ENCODE measurements at places on chromosomes 5 and 9. TPM values are rescaled to one million over a fixed set of nuclear protein-coding genes. Genes with fewer than 3 reads are reported as not detected.

- H3K4me1 ChIP-seq: no peaks in the 10 kb centered on the region
- DNase-seq: peak; percentile 19
- no peak overlapping the region for H3K27ac ChIP-seq
- H3K27me3 ChIP-seq: no peaks in the 10 kb centered on the region
Measured at GRCh38 chr5:60494144-60494543, 205.8 kb downstream of the DEPDC1B start.

DNA sequence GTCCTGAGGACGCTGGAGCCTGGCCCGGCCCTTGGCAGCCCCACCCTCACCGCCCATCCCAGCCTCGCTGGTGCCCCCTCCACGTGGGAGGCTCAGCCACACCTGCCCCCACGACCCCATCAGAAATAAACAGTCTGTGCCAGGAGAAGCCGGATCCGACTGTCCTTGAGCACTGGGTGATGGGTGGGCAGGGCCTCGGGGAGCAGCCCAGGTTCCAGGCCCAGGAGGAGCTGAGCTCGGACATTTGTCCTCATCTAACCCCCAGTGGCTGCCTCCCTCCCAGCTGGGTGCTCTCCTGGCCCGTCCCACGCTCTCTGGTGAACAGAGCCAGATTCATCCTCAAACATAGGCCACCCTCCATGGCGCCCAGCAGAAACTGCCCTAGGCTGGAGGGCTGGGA lies 4.6 kb upstream of the PTGDS start:
- H3K4me1 ChIP-seq: no peaks in the 10 kb centered on the region
- H3K4me3 ChIP-seq: no peak overlapping the region
- no peaks in the 10 kb centered on the region for H3K36me3 ChIP-seq
- H3K27ac ChIP-seq: no peak overlapping the region
- no peak for DNase-seq

DNA sequence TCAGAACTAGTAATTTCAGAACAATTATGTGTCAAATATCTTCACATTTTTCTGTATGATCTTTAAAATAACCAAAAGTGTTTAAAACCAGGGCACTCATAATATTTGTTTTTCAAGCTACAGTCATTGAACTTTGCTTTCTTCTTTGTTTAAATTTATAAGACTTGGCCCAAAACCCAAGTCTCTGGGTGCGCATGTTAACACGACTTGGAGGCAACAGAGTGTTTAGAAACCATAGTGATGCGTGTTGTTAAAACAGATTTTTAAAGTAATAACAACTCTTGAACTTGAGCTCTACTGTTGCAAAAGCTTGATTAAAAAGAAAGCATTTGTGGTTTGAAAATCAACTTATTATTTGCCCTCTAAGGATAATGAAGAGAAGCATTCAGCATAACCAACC lies 26.0 kb upstream of the GRIN3A start:
- no peak overlapping the region for H3K27ac ChIP-seq
- H3K36me3 ChIP-seq: no peaks in the 10 kb centered on the region
- H3K4me1 ChIP-seq: no peaks in the 10 kb centered on the region
- no peak for DNase-seq
- no peak overlapping the region for H3K4me3 ChIP-seq

DNA sequence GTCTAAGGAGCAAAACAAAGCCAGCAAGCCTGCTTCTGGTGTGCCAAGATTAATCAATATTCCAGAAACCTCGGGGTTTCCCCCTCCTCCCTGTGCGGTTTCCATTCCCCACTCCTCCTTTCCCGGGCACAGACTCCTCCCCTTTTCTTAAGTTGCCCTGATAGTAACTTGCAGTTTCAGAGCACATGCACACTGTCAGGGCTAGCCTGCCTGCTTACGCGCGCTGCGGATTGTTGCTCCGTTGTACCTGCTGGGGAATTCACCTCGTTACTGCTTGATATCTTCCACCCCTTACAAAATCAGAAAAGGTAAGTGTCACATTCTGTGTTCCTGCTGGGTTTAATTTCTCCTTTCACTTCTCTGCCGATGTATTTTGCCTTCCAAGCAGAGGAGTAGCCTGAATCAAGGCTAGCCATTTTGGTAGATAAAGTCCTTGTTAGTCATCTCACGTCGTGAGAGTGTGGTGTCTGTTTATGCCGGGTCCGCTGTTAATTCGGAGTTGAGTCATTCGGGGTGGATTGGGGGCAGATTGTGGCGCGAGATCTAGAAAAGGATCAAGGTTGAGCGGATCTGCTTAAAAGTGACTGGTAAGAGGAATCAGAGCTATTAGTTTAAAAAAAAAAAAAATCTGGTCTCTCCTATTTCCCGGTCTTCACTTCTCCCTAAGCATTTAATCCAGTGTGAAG lies at the start of gene SLC1A3:
Gene SLC1A3, plus strand, starts transcription at position 179 of the 686 bp plus-strand sequence. CDS start 1,818 bp downstream, outside the sequence.
- H3K4me3 ChIP-seq: peak within 1 kb of the TSS; percentile 67
- no peaks in the 10 kb centered on the region for H3K27me3 ChIP-seq
- H3K4me1 ChIP-seq: peaks cover 2% of the 10 kb centered on the region
- peak within 1 kb of the TSS; percentile 51 for H3K27ac ChIP-seq
- H3K36me3 ChIP-seq: no peaks in the 10 kb centered on the region

- H3K27me3 ChIP-seq: no peaks in the 10 kb centered on the region
- peaks cover 43% of the 10 kb centered on the region for H3K4me1 ChIP-seq
- no peak overlapping the region for H3K4me3 ChIP-seq
- DNase-seq: no peak
- H3K36me3 ChIP-seq: peaks cover 3% of the 10 kb centered on the region
- H3K27ac ChIP-seq: peak overlapping the region; percentile 61
Measured at GRCh38 chr9:114181607-114182409, 26.5 kb downstream of the COL27A1 start.

DNA sequence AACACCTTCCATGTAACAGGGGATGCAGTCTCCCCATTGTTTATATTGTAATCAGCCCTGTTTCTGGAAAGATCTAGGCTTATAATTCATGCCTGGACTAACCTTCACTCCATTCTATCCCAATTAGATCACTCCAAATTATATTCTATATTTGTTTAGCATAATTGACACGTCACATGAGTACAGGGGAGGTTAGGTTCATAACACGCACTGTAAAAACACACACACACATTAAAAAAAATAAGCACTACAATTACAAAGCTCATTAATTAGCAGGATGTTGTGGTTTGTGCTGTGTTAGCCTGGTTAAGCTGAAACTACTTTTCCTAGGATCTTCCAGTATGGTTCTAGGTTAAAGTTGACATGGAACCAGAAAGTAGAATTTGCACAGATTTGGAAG lies 126.0 kb downstream of the MLLT3 start:
- no peaks in the 10 kb centered on the region for H3K27me3 ChIP-seq
- no peak for DNase-seq
- H3K36me3 ChIP-seq: no peaks in the 10 kb centered on the region
- H3K4me3 ChIP-seq: no peak overlapping the region

GRCh38 chr5:135178476-135179155 lies 144.6 kb upstream of the PITX1 start:
- H3K27ac ChIP-seq: no peak overlapping the region
- H3K4me3 ChIP-seq: no peak overlapping the region
- H3K27me3 ChIP-seq: peaks cover 5% of the 10 kb centered on the region
- no peaks in the 10 kb centered on the region for H3K36me3 ChIP-seq
- DNase-seq: no peak

Gene SMIM27
- total RNA-seq: 2.3 TPM

Gene PCDHGA7
- 6.8 TPM for total RNA-seq

Data from fibroblast of lung (primary cell).